ENCODE measurements at places on chromosomes 5 and 9.

- no peak for DNase-seq
Measured at GRCh38 chr9:128771094-128771721, 519 bp downstream of the ZER1 start.

DNA sequence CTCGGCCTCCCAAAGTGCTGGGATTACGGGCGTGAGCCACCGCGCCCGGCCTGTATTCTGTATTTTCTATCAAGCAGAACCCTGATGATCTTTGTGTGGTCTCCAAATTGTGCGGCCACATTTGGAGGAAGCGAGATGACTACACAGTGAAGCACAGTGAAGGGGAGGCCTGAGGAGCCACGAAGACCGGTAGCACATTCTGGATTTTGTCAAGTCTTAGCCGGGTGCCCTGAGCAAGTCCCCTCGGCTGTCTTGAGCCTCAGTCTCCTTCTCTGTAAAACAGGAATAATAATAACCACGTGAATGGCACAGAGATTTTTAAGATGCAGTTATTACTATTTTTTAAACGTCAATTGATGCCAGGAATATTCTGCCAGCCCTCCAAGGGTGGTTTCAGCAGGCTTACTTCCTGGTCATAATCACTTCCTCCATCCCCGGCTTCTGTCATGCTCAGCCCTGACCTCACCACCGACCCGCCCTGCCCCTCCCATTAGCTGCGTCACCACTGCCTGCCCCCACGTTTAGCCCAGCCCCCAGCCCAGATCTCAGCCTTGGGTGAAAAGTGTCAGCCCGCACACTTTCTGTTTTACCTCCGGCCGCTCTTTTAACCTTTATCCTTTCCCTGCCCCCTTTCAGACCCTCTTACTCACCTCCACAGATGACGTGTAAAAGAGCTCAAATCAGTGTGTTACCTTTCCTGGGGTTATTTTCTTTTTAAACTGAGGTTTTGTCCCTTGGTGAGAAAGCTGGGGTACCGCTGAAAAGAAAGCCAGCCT is 27.0 kb upstream of the ERGIC1 start:
- DNase-seq = peak; percentile 88

GRCh38 chr5:43648499-43649124 is 45.6 kb downstream of the NNT start:
- no peak for DNase-seq

- no peak for DNase-seq
Measured at GRCh38 chr9:750249-750967, 91.1 kb upstream of the DMRT1 start.

DNA sequence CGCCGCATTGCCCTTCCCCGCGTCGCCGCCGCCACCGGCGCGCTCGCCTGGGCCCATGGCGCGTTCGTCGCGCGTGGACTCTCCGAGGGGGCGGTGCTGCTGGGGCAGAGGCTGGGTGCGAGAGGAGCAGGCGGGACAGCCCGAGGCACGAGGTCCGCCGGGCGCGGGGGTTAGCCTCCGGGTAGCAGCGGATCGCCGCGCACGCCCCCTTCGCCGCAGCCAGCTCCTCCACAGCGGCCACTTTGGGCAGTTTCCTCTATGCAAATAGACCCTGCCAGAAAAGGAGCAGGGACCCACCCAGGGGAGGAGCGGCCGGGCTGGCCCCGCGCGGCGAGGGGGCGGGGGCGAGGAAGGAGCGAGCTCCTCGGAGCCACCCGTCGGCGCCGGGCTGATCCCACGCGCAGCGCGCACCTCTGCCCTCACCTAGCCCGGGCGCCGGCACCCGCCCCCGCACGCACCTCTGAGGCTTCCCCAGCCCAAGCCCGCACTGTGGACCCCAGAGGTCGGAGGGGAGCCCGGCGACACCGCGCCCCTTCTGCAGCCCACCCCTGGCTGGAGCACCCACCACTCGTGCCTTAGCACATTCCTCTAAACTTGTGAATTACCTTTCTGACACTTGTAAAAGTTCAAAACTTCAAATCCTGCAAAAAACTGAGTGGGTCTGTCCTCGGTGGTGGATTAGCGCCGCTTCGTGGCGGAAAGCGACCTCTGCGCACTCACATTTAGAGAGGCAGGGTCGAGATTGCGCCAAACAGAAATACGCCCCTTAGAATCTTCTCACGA is at the start of gene COL23A1:
Gene COL23A1 (minus strand): TSS at position 253 of the 783 bp plus-strand sequence.
- no peak for DNase-seq

DNA sequence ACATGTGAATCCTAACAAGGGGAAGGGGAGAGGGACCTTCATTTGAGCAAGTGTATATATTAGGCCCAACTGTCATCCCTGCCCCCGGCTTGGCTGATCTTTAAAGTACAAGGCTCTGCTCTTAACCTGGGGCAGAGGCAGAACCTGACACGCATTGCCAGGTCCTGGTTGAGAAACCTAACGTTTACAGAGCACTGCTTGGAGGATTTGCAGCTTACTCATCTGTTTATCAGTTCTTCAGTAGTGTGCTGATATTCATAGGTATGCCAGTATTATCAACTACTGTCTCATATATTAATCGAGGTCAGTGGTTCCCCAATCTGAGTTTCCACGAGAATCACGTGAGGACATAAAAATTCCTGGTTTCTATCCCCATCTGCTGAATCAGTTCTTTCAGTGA is 50.4 kb downstream of the ACO1 start:
- no peak for DNase-seq

- DNase-seq = no peak
Measured at GRCh38 chr5:143396353-143396940, 7.0 kb downstream of the NR3C1 start.

DNA sequence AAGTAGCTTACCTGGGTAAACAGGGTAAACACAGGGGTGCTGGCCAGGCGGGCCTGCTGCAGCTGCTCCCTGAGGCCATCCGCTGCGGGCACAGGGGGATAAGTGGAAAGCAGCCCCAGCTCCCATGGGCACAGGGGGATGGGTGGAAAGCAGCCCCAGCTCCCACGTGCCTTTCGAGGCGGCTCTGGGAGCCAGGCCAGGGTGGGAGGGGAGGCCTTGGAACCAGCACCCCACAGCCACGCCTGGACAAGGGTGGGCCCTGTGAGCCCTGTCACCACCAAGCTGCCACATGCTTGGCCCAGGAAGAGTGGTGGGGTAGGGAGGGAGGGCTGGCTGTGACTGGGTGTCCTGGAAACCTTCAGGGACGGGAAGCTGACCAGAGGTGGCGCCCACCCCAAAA is 7.8 kb upstream of the CARD9 start:
- no peak for DNase-seq

DNA sequence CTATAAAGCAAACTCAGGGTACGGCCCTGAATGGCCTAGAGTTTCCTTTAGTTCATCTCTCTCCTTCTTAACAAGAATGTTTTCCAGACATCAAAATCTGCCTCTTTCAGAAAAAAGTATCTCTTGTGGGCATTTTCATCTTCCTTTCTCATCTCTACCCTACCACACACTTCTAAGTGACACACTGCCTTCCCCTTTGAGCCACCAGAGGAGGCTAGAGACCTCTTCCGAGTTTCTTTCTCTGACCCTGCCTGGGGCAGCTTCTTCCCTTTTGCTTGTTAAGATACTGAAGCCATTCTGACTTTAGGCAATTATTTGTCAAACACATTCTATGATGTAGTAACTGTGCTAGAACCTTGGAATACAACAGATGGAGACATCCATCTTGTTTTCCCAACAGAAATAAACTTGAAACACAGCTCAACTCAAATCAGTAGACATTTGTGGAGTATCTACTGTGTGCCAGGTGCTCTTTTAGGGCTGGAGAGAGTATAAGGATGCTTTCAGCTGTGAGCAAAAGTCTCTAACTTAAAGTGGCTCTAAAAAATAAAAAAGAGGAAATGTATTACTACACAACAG is 8.6 kb upstream of the SV2C start:
- no peak for DNase-seq

GRCh38 chr9:107138261-107138992 is 144.7 kb upstream of the RAD23B start:
- no peak for DNase-seq

- no peak for DNase-seq
Measured at GRCh38 chr5:155418960-155419579, 405.5 kb downstream of the KIF4B start.

- DNase-seq = no peak
Measured at GRCh38 chr5:18068826-18069225, 434.6 kb downstream of the TAF11L14 start.

DNA sequence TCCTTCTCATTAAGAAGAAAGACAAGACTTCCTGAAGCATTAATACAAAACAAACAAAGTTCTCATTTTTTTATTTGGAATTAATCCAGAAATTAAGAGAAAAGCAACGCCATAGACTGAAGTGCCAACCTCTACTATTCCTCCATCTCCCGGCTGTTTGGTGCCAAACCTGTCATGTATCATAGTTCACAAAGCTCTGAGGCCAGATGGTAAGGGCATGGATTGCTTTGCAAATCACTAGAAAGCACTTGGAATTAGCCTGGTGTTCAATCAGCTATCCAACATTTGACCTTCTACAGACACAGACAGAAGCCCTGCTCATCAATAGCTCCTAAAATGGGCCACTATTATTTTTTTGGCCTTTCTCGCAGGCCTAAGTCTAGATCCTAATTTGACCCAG is 33.8 kb downstream of the HTR1A start:
- no peak for DNase-seq

GRCh38 chr9:133492061-133493021 is 13.4 kb upstream of the SLC2A6 start:
- DNase-seq = no peak

DNA sequence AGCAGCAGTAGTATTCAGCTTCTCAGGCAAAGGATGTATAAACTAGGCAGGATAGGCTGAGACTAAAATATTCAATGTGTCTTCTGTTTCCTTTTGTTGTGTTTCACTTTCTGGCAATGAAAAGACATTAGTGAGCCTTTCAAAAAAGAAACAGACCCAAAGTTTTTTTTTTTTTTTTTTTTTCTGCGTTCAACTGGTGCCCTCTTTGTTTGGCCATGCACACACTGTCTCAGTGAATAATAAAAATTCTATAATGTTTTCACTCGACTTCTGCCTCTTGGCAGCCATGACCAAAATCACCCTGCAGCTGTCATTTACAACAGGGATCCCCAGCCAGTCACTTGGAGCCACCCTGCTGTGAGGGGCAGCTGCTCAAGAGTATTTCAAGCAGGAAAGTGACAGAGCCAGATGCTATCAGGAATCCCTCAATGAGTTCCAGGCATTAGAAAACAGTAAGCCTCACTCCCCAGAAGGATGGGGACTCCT is 44.0 kb upstream of the MAN2A1 start:
- no peak for DNase-seq

DNA sequence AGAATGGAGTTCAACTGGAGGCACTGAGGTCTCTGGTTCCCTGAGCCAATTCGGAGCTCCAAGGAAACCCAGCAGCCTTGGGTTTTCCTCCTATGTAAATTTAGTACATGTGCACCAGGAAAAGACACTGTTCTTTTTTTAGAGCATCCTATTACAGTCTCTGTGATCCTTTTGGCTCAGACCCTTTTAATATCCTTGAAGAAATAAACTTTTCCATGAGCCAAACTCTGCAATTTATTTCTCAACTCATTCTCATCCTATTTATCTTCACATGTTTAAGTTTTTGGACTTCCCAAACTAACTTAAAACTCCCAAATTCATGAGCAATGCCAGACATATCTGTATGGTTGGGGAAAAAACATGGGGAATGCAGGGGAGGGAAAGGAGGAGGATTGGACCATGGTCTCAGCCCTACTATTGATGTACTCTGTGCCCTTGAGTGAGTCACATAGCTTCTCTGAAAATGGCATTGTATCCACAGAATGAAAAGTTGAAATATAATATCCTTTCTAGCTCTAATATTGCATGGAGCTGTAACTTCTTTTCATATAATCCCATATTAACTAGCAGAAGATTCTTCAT is 76.6 kb downstream of the PAPPA start:
- DNase-seq = no peak

- DNase-seq = no peak
Measured at GRCh38 chr9:73216100-73216499, 64.4 kb downstream of the ANXA1 start.

DNA sequence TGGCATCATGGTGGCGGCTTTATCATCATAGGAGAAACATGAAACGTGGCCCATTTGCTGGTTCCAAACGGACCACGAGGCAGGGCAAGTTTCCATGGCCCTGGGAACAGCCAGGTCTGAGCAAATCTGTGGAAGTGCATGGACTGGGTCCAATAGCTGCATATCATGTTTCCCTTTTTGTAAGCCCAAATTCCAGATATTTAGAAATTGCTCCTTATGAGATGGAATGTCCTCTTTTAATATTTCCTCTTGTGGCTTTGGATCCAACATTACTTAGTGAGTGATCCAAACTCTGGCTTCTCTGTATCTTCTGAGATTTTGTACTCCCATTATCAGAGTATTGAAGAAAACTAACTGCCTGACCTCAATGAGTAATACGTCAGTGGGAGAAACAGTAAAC is 79.8 kb upstream of the FBXL7 start:
- DNase-seq = no peak

GRCh38 chr9:105290954-105291353 is 46.5 kb downstream of the SLC44A1 start:
- DNase-seq = no peak

- DNase-seq = no peak
Measured at GRCh38 chr5:2797981-2798380, 46.5 kb upstream of the IRX2 start.

- DNase-seq = peak; percentile 36
Measured at GRCh38 chr5:159515909-159516415, 185.7 kb upstream of the IL12B start.

- DNase-seq = peak; percentile 23
Measured at GRCh38 chr9:136409557-136410455, 608 bp downstream of the ENTR1 start.

DNA sequence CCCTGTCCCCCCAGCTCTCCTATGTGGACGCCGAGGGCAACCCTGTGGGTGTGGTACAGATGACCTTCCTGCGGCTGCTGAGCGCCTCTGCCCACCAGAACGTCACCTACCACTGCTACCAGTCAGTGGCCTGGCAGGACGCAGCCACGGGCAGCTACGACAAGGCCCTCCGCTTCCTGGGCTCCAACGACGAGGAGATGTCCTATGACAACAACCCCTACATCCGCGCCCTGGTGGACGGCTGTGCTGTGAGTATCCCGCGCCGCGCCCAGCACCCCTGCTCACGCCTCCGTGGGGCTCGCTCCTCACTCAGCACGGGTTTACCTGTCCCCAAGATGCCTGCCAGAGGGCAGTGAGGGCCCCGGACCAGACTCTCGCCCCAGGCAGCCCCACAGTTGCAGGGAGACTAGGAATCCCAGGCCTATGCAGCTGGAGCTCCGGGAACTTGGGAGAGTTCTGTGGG is 45.6 kb upstream of the FCN2 start:
- no peak for DNase-seq

DNA sequence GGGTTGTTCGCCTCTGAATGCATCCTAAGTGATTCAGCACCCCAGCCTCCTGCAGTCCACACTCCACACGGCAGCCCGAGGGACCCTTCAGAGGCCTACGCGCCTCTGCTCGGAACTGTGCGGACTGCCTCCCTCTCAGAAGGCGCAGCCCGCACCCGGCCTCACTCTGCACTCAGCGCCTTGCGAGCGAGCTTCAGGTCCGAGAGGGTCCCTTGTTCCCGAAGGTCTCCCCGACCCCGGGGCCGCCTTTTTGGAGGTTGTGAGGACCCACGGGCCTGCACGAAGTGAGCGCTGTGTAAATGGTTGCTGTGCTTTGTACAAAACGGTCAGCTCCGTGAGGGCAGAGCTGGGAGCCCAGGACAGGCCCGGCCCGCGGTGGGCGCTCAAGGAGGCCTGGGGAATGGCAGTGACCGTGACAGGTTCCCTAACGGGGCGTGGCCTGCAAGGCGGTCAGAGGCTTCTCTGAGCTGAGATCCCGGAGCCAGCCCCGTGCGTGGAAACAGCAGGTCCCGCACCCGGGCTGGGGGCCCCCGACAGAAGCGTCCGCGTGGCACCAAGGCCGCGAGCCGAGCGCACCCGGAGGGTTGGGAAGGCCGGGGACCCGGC is 698 bp upstream of the CACNA1B start:
- DNase-seq = no peak

GRCh38 chr5:164041105-164041504 is 535.7 kb downstream of the MAT2B start:
- DNase-seq = no peak

All from GM18507 (cell line).